Activated CD4-positive, CD25-positive, alpha-beta regulatory T cell treated with anti-CD3 and anti-CD28 coated beads, Interleukin-2, amount 50 U/mL, for 72 hours (primary cell): ENCODE measurements at places on chromosomes 6 and 20.

GRCh38 chr6:131811500-131811899, 3.7 kb downstream of the ENPP1 start:
- no peak for DNase-seq

DNA sequence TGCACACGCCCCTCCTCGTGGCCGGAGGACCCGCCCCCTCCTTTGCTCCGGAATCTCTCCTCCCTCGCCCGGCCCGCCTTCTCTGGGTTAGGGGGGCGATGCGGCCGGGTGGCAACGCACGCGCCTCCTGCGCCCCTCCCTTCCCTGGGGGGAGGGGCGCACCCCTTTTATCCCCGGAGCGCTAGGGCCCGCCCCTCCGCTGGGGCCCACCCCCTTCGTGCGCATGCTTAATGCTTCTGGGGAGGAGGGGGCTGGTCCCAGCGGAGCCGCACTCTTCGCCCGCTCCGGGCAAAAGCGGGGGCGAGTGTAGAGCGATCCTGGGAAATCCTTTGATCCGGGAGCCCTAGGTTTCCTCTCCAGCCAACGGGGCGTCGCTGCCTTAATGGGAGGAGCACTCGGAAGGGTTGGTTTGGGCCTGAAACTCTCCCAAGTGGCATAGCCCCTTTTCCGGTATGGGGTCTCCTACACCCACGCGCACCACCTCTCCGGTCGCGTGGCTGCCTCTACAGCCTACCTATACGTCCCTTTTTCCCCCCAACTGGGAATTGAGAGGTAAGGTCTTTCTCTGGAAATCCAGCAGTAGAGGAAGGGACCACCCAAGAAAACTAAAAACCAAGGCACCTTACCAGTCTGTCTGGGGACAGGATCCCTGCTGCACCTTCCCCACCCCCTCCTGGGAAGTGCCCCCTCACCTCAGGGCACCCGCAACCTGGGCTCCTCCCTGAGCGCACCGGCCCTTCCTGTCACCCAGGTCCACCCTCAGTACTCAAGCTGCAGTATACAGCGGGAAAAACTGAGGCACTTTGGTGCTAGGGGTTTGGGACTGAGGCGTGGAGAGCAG, 2.1 kb downstream of the SOX12 start:
- DNase-seq: peak; percentile 60

DNA sequence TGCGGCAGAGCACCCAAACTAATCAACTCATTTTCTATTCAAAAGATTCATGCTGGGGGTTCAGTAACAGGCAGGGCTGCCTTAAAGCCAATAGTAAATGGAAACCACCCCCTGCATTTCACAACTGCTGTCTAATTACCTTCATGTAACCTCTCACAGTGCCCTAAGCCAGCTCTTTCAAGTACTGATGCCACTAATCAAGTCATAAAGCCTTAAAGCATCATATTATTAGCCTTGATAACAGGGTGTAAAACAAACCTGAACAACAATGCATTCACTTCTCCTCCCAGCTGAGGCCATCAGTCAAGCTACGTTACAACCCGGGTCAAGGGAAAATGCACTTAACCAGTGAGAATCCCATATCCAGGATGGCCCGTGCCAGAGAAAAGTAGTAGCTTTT, 33.0 kb downstream of the TRERF1 start:
- no peak for DNase-seq

DNA sequence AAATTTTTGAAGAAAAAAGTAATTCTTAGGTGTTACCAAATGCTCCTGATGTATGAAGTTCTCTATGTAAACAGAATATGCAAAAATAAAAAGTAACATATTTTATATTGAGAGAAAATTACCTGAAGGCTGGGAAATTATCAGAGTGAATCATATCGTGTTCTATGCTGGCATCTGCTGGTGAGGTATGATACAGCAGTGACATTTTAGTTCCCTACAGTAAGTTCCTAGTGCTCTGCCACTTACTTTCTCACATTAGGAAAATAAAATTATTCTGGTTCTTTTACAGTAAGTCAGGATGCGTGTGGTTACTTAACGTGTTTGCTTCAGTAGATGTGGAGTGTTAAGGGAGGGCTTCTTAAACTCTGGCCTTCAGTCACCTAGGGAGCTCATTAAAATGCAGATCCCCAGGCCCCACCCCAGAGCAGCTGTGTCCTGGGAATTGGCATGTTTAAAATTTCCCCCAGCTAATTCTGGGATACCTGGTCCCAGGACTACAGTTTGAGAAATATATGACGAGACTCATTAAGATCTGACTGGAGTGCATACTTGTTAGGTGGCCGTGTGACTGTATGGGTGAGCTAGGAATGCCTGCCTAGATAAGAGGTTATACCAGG, 3.2 kb downstream of the ACTR5 start:
- no peak for DNase-seq

DNA sequence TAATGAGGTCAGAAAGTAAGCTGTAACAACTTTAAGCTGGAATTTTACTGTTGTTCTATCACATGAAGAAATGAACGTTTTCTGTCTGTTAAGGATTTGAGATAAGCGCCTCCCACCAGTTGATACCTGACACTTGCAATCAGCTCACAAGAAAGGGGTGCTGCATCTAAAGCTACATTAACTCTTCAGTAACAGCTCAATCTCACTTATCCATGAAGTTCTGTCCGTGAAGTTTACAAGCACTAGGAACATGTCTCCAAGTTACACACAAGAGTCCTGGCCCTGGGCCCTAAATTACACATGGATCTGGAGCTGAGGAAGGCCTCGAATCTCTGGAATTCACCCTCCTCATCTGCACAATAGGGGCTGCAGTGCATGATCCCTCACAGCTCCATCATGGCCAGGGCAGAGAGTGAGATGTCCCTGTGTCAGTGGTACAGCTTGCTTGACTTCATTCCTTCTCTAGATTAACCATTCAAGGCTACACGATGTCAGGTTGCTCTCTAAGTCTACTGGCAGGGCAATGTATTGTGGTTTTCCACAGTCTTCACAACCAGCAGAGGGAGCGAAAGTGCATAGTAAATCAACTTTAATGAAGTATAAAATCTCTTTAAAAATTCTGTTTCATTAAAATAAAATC, 182.4 kb upstream of the MCHR2 start:
- DNase-seq: no peak

GRCh38 chr6:78580923-78581322, 286.4 kb upstream of the IRAK1BP1 start:
- no peak for DNase-seq

GRCh38 chr6:42877695-42878094, 1.7 kb upstream of the RPL7L1 start:
- DNase-seq: no peak

DNA sequence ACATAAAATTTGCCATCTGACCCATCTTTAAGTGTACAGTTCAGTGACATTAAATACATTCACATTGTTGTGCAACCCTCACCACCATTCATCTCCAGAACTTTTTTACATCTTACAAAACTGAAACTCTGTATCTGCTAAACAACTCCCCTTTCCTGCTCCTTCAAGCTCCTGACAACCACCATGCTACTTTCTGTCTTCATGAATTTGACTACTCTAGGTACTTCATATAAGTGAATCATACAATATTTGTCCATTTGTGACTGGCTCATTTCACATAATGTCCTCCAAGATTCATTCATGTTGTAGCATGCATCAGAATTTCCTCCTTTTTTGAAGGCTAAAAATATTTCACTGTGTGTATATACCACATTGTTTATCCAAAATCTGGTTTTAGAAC, 86.9 kb upstream of the SMLR1 start:
- no peak for DNase-seq

DNA sequence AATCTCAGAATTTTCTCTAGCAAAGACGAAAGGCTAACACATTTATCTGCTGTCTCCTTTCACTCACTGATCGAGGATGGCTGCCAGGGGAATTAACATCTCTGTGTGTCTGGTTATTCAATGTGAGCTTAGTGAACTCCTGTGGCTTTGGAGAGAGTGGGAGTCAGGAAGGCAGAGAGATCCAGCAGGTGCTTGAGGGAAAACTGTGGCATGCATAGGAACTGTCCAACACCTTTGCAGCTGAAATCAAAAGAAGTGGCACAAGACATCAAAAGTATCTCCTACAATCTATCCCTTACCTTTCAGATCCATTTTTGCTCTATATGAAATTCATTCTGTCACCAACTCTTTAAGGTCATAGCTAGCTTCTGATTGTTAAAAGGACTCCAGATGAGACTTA, 11.8 kb upstream of the FAM184A start:
- no peak for DNase-seq

GRCh38 chr6:138250053-138250452, 31.8 kb upstream of the PBOV1 start:
- DNase-seq: no peak

GRCh38 chr20:52473186-52473585, 281.6 kb upstream of the ZFP64 start:
- DNase-seq: no peak

- DNase-seq: no peak
Observed at GRCh38 chr6:147384737-147385710, 123.5 kb upstream of the SAMD5 start.

DNA sequence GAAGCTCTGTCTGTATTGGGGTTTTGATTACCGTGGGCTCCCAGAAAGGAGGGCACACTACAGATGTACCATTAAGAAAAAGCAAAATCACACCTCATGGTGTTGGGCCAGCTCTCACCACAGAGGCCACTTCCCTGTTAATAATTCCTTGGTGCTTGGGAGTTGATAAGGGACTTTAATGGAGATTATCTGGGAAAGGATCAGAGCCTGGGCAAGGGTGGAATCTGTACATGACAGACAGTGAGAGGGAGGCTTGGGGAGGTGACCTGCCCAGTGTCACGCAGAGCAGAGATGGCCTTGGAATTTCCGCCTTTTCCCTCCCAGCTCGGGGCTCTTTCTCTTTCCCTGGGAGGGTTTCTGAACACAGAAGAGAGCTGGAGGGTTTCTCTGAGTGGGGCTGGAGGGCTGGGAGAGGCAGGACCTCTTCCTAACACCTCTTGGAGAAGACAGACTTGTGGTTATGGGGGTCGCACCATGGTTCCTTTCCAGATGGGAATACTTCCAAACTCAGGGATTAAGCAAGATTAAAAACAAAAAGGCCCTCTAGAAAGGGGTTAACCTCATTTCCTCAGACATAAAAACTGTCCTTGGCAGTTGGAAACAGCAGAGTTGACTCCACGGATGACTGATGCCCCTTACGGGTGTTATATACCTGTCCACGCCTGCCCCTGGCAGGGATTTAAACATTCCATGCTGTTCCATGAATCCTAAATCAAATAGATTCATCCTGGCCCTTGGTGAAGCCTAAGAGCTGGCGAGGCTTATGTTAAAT, 16.8 kb upstream of the KCNK16 start:
- DNase-seq: no peak
